Peyer's patch (tissue), 4 donors: ENCODE measurements at places on chromosomes 3 and 15.

DNA sequence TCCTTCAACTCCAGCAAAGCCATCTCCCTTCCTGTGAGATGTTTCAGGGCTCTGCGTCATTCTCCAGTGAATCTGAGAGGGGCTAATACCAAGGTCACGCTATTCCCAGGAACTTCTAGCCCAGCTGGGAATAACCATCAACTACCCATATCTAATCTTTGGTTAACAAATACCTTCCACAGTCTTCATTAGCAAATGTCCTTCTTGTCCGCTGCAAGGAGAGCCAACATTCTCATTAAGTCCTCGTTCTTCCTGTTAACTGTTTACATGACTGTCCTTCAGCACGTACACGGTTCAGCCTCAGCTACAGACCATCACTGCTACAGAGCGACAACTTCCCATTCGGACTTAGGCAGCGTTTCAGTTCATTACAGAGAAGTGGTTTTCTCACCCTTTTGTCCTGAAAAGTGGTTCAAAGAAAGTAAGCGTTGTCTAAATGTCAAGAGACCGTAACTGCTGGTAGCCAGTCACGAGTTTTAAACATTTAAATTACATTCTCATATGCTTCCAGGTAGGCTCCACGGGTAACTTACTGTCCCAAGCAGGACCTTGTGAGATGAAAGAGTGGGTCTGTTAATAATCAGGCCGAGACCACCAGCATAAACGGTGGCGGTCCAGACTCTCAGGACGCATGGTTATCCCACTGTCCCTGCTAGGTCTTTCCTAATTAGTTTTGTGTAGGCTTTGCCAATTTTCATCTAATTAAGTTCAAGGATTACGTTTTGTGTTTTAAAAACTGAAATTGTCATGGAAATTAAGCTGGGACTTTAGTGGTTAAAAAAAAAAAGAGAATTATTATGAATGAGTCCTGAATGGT is 63.8 kb downstream of the CHSY1 start:
- no peak for DNase-seq

GRCh38 chr3:61114316-61114953 is 136.8 kb downstream of the FHIT start:
- no peak for DNase-seq

GRCh38 chr3:128077202-128077624 is 25.0 kb downstream of the SEC61A1 start:
- no peak for DNase-seq

GRCh38 chr3:152259468-152259867 is 9.3 kb upstream of the MBNL1 start:
- no peak for DNase-seq

DNA sequence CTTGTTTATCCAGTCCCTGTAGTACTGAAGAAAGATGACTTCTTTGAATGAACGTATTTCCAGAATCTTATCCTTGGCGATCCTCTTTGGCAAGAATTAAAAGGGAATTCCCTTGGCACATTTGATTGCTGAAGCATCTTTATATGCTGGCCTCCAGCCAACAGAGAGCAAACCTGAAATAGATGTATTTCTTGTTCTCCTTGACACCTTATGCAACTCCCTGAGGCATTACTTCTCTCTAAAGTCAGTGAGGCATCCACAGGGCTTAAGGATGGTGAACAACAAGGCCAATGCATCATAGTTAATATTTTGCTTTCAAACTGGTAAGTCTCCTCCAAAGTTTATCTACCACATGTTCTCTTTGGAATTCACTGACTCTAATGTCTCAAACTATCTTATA is 450.9 kb upstream of the THRB start:
- DNase-seq = no peak

- no peak for DNase-seq
Measured at GRCh38 chr15:78455749-78456148, 17.7 kb downstream of the IREB2 start.

DNA sequence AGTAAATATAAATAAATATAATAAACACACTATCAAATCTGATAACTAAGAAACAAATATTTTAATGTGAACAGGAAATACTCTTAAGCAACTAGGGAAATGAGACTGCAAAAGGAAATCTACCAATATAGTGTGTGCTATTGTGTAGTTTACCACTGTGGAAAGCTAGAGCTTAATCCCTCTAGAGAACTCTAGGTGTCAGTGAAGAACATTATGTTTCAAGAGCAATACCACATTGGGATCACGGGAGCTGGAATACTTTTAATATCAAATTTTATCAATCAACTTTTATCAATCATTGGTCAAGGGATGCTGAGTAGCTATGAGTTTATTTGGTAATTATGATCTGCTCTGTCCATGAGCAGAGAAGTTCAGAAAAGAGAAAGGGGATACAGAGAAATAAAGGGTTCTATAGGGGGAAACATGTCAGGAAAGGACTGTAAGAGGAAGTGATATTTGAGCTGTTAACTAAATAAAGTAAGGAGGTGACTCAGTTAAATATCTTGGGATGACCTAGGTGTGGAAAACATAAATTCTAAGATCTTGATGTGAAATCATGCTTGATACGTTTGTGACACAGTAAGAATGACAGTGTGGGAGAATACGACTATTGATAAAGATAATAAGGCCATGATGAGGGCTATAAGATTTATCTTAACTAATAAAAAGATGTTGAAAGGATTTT is 762.2 kb upstream of the ALCAM start:
- no peak for DNase-seq

DNA sequence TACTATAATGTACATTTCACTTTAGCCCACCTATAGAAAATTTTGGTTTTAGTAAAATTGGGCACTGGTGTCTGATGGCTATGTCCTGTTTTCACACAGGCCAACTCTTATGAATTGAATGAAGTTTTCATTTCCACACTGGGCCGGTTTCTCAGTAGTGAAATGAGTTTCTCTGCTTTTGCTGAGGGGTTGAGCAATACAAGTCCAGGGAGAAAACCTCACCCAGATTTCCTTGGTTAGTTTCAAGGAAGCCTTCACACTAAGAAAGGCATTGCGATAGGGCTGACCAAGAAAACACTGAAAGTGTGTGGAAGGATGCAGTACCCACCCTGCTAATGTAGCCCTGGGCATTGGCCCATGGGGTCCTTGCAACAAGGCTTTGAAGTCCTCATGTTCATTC is 331.5 kb upstream of the CFAP20DC start:
- no peak for DNase-seq

GRCh38 chr3:125150525-125151441 is 61.8 kb downstream of the SLC12A8 start:
- peak; percentile 39 for DNase-seq

DNA sequence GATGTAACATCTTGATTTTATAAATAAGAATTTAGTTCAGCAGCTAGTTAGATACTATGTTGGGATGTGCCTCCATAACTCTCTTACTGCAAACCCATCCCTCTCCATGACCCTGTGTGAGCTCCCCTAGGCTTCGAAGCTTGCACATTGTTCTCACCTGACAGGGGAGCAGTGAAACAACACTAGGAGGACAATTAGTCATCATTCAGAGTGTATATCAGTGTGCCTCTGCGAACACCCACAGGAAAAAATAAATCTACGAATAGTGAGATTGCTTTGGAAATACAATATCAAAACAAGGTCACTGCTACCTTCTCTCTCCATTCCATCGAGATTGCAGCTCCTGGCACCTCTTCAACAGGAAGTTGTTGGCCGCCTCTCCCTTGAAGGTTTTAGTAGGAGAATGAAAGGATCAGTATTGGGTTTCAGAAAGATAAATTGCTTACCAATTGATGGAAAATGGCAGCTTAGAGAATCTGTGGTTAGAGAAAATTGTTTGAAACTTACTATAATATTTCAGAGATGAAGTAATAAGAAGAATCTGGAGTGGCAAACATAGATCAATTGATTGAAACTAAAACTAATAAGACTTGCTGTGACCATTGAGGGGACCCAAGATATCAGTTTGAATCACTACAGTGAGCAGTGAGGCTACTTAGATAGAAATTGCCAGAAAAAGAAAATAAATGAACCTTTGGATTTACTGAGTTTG is 103.2 kb downstream of the CHL1 start:
- DNase-seq = no peak

DNA sequence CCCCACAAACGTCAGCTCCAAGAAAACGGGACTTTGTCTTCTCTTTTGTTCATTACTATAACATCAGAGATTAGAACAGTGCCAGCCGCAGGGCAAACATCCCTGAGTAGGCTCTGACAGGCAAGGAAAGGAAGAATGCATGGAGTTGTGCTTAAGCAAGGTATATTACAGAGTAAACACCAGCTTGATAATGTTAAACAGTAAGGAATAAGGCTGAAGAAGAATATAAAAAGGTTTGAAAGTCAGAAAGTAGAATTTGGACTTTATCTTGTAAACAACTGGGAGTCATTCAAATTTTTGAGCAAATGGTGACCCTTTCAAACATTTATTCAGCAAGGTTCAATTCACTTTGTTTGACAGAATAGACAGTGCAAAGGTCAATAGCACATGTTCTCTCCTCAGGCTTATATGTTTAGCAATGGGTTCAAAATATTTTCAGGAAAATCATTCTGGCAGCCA is 11.0 kb downstream of the GABPB1 start:
- peak; percentile 58 for DNase-seq

DNA sequence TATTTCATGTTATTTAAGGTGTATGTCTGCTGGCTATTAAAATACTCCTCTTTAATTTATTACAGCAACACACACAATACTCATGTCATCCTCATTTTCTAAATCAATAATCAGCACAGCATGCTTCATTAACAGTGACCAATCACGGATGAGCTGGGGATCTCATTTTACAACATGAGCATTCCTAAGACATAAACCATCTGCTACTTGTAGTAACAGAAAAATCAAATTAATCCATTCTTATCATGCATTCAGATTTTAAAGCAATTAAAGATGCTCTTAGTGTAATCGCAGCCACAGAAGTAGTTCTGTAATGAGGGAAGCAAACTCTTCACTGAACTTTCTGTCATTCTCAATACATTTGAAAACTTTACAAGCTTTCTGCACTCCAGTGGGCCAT is 191.1 kb downstream of the TBC1D5 start:
- DNase-seq = no peak

DNA sequence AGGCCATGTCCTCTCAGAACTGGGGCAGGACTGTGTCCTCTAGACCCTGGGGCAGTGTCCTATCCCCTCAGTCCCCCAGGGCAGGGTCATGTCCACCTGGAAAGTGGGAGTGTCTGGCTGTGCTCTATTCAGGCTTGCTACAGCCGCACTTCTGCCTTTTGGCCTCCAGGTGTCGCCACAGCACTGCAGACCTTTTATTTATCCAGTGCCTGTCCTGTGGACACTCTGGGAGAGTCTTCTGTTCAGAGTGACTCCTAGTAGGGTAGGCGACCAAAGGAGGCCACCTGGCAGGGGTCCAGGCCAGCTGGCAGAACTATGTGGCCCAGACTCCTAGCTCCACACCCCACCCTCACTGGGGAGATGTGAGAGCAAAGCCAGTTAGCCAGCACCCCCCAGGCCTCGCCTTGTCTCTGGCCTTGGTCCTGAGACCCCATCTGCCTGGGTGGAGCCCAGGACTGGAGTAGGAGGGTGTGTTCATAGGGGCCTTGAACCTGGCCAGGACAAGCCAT is 3.9 kb downstream of the TMIE start:
- peak; percentile 86 for DNase-seq

- DNase-seq = peak; percentile 60
Measured at GRCh38 chr15:73127302-73127936, 75.2 kb downstream of the NEO1 start.

GRCh38 chr15:81929557-81929956 is 116.3 kb downstream of the MEX3B start:
- DNase-seq = no peak

- DNase-seq = no peak
Measured at GRCh38 chr3:127037021-127037400, 54.1 kb downstream of the PLXNA1 start.

GRCh38 chr15:41263891-41264351 is 32.9 kb downstream of the CHP1 start:
- no peak for DNase-seq

DNA sequence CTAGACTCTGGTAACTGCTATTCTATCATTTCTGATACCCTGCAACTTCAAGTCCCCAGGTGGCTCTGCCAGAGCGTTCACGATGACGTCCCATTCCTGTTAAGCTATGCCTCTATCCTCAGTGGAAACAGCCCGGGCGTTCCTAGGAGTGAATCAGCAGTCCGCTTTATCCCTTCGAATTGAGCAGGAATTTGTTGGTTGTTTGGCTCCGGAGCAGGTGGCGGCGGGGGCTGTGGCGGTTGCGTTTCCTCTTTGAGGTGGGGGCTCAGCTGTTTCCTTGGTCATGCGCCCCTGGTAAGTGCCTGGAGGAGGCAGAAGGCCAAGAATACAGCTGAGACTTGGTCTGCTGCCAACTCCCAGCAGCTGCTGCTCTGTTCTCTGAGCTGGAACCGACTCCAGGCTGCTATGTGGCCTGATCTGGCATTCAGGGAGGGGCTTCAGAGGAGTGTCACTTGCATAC is 25.2 kb downstream of the ARPP21 start:
- DNase-seq = no peak
